Non-pigmented ciliary epithelial cell (primary cell): ENCODE measurements at places on chromosomes 3 and 15.

DNA sequence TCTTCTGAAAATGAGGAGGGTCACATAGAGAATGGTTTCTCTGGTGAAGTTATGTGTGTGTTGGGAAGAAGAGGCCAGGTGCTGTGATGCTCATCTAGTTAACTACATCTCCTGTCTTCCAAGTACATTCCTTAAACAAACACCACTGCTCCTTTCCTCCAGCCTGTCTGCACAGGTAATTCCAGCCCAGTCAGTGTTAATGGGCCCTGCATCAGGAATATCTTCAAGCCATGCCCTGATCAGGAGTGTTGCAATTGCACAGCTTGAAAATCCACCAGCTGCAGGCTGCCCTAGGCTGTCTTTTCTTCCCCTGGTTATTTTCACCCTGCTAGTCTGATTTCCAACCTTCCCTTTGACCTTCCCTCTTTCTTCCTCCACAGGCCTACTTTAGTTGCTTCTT is 41.9 kb upstream of the LMOD3 start:
- DNase-seq: no peak

- no peak for DNase-seq
Observed at GRCh38 chr3:64443546-64444381, 218.5 kb upstream of the PRICKLE2 start.

- no peak for DNase-seq
Observed at GRCh38 chr15:43285609-43286037, 18.9 kb upstream of the TGM5 start.

DNA sequence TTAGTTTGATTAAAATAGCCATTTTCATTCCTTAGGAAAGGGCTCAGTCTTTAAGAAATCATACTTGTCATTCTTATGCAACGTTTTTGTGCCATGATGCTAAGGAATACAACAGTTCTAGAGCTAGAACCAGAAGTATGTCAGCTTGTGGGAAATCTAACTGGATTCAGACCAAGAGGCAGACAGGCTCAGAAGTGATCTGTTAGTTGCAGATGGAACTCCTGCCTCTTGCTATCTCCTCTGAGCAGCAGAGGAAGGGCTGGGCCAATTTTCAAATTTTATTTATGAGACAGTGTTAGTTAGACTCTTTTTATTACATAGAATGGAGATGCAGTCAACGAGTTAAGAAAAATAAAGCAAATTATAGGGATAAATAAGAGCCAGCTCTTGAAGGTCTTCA is 48.5 kb upstream of the RYR3 start:
- no peak for DNase-seq

GRCh38 chr3:14369675-14370669 is 32.4 kb upstream of the SLC6A6 start:
- no peak for DNase-seq

GRCh38 chr15:62895905-62896316 is 146.6 kb upstream of the TPM1 start:
- DNase-seq: peak; percentile 68

DNA sequence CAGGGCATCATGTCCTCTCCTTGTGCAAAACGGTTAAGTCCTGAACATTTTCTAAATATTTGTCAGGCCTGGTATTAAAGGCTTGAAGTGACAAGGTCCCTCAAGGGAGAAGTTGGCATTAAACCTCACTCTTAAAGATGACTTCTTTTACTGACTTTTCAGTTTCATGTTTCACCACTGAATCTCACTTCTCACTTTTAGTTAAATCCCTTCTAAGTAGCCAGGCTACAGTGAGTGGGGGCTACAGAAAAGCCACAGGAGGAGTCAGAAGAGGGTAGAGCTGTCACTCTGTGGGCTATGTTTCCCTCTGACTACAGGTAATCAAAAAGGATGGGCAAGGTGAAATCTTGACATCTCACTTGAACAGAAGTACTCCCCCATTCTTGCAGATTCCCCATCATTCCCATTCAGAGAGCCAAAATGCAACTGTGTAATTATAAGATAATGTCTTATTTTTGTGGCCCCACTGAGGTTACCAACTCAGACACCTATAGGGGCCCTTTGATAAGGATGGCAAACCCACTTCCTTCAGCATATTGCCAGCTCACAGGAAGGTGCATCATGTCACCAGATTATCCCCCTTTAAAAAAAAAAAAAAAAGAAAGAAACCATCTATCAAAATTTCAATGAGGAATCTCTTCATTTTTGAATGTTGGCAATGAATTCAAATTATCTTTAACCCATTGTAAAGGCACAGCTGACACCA is 790.1 kb upstream of the CFAP20DC start:
- no peak for DNase-seq

DNA sequence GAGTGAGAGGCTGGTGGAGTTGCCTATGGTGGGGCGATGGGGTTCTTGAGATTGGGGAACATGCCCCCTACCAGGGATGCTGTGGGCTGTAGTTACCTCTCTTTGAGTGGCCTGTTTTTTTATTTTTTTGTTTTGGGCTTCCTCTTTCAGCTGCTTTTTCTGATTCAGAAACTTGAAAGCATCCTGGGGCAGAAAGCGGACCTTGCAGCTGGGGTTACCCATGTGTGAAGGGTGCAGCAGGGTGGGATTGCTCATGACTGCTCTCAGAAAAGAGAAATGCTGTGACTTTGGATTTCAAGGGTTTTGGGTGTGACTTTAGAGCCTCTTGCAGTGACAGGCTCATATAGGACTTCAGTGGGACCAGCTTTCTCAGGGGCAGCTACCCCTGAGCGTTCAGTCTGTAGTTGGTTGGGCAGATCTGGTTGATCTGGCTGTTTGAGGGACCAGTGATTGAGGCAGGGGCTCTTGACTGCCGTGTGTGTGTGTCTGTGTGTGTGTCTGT is 1.8 kb downstream of the LIMD1 start:
- no peak for DNase-seq

- DNase-seq: no peak
Observed at GRCh38 chr15:31435261-31435911, 108.8 kb downstream of the KLF13 start.

GRCh38 chr3:113222451-113223086 is 11.2 kb downstream of the BOC start:
- no peak for DNase-seq

DNA sequence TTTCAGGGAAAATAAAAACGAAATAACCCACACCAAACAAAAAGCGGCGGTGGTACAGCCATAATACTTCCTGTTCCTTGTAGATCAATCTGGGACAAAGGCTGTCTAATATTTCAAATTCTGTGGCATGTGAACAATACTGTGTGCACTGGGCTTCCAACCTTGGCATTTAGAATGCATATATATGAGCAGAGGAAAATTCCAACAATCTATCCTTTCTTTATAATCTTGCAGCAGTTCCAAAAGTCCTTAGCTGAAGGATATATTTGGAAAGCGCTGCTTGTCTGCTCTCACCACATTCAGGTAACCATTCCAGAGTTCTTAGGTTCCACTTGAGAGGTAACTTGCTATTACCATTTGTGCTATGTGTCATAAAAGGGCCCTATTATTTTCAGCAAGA is 231.8 kb downstream of the RBMS3 start:
- no peak for DNase-seq
